ENCODE measurements at places on chromosomes 7 and 10. TPM values are rescaled to one million over a fixed set of nuclear protein-coding genes. Genes with fewer than 3 reads are reported as not detected.

Gene ANXA8
- not detected for total RNA-seq

Gene ABCB1
- 6.1 TPM for total RNA-seq

Gene SYCE1
- not detected for total RNA-seq

Gene NPS
- total RNA-seq = not detected

Gene TAS2R41
- not detected for total RNA-seq

DNA sequence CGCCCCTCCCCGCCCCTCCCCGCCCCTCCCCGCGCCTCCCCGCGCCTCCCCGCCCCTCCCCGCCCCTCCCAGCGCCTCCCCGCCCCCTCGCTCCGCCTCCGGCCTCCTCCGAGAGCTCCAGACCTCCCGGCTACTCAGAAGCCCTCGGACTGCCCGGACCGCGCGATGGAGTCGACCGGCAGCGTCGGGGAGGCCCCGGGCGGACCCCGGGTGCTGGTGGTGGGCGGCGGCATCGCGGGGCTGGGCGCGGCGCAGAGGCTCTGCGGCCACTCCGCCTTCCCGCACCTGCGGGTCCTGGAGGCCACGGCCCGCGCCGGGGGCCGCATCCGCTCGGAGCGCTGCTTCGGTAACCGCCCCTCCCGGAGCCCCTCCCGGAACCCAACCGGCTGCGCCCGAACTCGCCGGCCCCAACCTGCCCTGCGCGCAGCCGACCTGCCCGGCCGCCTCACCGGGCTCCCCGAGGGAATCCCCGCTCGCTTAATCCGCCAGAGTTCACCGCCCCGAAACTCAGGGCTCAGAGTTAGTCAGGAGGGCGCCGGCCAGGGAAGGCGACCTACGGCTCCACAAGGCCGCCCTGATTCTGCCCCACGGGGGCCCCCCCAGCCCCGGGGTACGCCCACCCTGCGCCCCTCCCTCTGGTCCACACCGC is at the start of gene PAOX:
TSS of gene PAOX (plus strand) at position 111 of the 649 bp plus-strand sequence. CDS start at position 166, 55 bp downstream.
- H3K27me3 ChIP-seq = peaks cover 4% of the 10 kb centered on the region
- H3K4me3 ChIP-seq = peak within 1 kb of the TSS; percentile 85
- H3K4me1 ChIP-seq = peaks cover 22% of the 10 kb centered on the region
- no peaks in the 10 kb centered on the region for H3K36me3 ChIP-seq

Gene FKBP9
- total RNA-seq = 78.0 TPM

DNA sequence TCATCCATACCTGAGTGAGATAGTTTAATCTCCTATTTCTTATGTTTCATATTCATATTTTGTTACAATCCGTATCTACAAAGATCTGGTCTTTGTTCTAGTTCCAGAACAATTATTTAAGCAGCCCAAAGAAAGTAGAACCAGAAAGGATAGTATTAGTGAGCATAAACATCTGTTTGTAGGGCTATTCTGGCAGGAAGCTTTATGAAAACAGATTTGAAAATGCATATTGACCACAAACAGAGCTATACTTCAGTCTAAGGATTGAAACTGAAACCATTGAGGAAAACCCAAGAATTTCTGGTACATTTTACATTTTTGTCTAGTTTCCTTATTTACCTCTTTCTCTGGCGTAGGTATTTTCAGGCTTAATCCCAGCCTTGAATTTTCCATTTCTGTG is 28.1 kb downstream of the LRGUK start:
- H3K27ac ChIP-seq = no peak overlapping the region
- H3K36me3 ChIP-seq = no peaks in the 10 kb centered on the region
- no peaks in the 10 kb centered on the region for H3K27me3 ChIP-seq
- no peak for DNase-seq

DNA sequence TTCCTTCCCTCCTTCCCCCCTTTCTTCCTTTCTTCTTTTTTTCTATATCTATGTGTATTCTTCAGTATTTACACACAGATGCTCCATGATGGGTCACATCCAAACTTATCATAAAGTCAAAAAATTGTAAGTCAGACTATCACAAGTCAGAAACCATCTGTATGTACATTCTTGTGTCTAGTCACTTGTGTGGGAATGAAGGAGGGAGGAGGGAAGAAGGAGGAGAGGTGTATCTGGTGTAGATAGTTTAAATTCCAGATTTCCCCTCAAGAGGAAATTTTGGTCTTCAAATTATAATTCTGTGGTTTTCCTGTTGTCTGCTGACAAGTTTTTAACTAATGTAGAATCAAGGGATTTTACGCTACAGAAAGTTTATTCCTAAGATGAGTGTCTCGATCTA is 287.2 kb downstream of the ETV1 start:
- no peak overlapping the region for H3K27ac ChIP-seq
- peaks cover 4% of the 10 kb centered on the region for H3K36me3 ChIP-seq
- no peaks in the 10 kb centered on the region for H3K27me3 ChIP-seq
- no peak for DNase-seq

DNA sequence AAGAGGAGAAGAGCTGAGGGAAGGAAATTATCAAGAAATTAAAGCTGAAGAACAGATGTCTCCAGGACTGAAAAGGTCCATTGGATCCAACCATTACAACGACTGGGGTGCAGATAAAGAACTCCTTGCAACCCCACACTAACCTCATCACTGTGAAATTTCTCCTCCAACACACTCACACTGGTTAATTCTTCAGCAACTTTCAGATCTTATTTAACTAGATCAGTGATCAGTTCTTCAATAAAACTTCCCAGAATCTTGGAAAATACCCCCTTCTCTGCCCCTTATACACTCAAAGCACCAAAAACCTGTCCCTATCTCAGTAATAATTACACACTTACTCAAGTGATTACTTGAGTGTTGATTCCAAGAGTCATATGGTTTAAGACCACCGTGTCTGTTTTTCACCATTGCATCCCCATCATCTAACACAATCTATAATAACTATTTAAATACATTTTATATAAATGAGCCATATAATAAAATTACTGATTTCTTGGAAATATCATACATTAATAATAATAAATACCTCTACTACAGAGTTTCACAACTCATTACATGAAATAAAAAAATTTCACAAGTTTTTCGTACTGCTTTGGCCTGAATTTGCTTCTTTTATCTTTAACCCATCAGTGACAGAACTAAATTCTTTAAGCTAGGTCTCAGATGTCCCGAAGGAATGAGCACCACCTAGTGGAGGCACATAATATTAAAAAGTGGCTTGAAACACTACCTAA is 123.7 kb downstream of the MPP7 start:
- peak; percentile 36 for DNase-seq
- H3K36me3 ChIP-seq = no peaks in the 10 kb centered on the region
- no peaks in the 10 kb centered on the region for H3K27me3 ChIP-seq
- peaks cover 5% of the 10 kb centered on the region for H3K4me1 ChIP-seq

- H3K36me3 ChIP-seq = no peaks in the 10 kb centered on the region
- H3K4me1 ChIP-seq = no peaks in the 10 kb centered on the region
- no peak overlapping the region for H3K4me3 ChIP-seq
- no peak for DNase-seq
- no peak overlapping the region for H3K27ac ChIP-seq
Measured at GRCh38 chr10:60423920-60424319, 34.2 kb upstream of the ANK3 start.

DNA sequence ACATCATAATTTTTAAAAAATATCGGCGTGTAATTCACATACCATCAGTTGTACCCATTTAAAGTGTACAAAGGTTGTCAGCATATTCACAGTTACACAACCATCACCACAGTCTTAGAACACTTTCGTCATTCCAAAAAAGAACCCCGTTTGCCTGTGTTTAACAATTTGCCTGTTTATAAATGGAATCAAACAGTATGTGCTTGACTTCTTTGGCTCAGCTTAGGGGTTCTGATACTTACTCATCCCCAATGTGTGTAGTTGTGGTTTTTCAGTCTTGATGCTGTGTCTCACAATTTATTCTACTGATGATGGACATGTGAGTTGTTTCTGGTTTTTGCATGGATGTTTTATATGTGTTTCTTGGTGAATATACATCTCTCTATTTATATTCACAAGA is 50.0 kb downstream of the PRPF18 start:
- peaks cover 10% of the 10 kb centered on the region for H3K4me1 ChIP-seq
- no peak overlapping the region for H3K27ac ChIP-seq
- H3K27me3 ChIP-seq = no peaks in the 10 kb centered on the region
- H3K36me3 ChIP-seq = peaks cover 30% of the 10 kb centered on the region
- no peak for DNase-seq
- no peak overlapping the region for H3K4me3 ChIP-seq

Gene STEAP2
- 1.6 TPM for total RNA-seq

- H3K4me3 ChIP-seq = no peak overlapping the region
- H3K27ac ChIP-seq = no peak overlapping the region
- H3K4me1 ChIP-seq = peaks cover 61% of the 10 kb centered on the region
Measured at GRCh38 chr10:78288663-78289062, 255.0 kb downstream of the RPS24 start.

DNA sequence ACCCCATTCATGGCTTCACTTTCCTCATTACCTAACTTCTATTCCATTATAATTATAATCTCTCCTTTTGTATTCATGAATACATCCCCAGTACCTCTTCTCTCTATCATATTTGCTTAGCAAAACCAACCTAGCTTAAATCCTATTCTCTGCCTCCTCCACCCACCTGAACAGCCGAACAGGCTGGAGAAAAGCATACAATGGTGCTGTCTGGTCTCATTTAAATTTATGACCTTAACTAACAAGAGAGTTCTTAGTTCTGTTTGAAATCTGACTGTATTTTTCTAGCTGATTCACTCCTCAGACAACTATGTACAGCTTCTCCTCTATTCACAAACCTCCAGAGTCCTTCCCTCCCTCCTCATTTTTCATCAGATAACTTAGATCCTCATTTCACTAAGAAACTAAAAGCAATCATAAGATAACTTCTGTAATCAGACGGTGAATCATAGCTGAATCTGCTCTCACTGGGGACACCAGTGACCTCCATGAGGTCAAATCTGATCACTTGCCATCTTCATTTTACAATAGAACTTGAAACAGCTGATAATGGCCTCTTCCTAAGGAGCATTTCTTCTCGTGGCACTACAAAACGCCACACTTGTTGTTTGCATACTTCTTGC is 233.9 kb upstream of the AOAH start:
- H3K27me3 ChIP-seq = no peaks in the 10 kb centered on the region
- DNase-seq = no peak
- H3K4me3 ChIP-seq = no peak overlapping the region
- peaks cover 2% of the 10 kb centered on the region for H3K36me3 ChIP-seq
- peaks cover 22% of the 10 kb centered on the region for H3K4me1 ChIP-seq
- no peak overlapping the region for H3K27ac ChIP-seq

- H3K4me1 ChIP-seq = peaks cover 15% of the 10 kb centered on the region
- H3K27me3 ChIP-seq = no peaks in the 10 kb centered on the region
- peak overlapping the region; percentile 81 for H3K4me3 ChIP-seq
- H3K27ac ChIP-seq = no peak overlapping the region
Measured at GRCh38 chr10:130191380-130191779, 55.2 kb downstream of the GLRX3 start.

DNA sequence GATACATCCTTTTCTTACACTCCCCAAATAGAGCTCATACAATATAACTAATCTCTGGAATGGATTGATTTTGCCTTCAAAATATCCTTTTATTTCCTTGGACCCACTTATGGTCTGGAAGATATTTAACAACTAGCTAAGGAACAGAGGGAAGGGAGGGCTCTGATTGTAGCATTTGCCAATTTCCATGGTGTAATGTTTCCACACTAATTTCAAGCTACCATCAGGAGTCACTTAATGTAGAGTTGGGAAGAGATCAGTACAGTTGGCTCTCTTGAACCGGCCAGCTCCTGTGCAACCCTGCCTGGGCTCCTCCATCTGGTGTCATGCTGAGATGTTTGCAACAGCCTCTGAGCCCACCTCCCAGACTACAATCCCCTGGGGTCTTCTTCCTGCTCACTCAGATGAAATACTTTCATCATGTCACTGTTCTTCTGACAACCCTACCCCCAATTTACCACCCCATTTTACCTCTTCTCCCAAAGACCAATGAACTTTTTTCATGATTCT is 8.0 kb upstream of the IL6 start:
- no peaks in the 10 kb centered on the region for H3K36me3 ChIP-seq
- no peaks in the 10 kb centered on the region for H3K4me1 ChIP-seq
- no peak overlapping the region for H3K27ac ChIP-seq
- no peak for DNase-seq
- H3K4me3 ChIP-seq = no peak overlapping the region
- H3K27me3 ChIP-seq = no peaks in the 10 kb centered on the region

Gene PITX3
- not detected for total RNA-seq

Gene PHKG1
- 1.7 TPM for total RNA-seq

DNA sequence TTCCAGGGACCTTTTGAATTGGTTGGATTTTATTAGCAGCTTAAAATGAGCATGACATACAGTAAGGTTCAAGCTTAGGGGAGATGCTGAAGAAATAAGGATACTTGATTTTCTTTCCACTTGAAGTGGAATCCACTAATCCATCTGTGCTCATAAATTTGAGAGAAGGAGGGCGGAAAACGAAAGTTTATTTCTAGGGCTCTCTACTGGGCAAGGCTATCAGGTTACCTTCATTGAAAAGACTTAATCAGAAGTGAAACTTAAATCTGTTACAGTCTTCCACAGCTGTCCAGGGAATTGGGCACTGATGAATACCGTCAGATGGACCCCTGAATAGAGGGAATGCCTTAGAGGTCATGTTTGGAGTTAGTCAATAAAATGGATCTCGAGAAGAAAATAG is 21.8 kb downstream of the AUTS2 start:
- no peaks in the 10 kb centered on the region for H3K36me3 ChIP-seq
- H3K4me3 ChIP-seq = no peak overlapping the region
- H3K27me3 ChIP-seq = no peaks in the 10 kb centered on the region
- no peak for DNase-seq
- H3K27ac ChIP-seq = no peak overlapping the region

DNA sequence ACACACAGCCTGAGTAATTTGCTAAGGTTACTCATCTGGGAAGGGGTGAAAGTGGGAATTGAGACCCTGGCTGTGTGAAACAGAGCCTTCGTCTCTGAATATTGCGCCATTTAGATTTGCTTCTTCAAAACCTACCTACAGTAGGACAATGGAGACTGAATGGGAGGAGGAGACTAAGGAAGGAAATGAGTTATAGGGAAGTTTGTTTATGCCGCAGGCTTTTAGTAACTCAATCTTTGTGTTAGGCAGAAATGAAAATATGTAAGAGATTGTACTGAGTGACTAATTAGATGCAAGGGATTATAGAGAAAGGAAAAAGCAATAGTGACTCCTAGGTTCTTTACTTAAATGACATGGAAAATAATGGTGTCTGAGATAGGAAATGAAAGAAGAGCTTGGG is 80.2 kb downstream of the KCND2 start:
- no peak overlapping the region for H3K4me3 ChIP-seq
- H3K27me3 ChIP-seq = no peaks in the 10 kb centered on the region
- no peaks in the 10 kb centered on the region for H3K4me1 ChIP-seq
- no peak overlapping the region for H3K27ac ChIP-seq
- DNase-seq = no peak
- no peaks in the 10 kb centered on the region for H3K36me3 ChIP-seq

- DNase-seq = no peak
- H3K27ac ChIP-seq = no peak overlapping the region
- H3K27me3 ChIP-seq = no peaks in the 10 kb centered on the region
- H3K4me3 ChIP-seq = no peak overlapping the region
Measured at GRCh38 chr10:45052700-45053099, 52.0 kb downstream of the ZNF22 start.

DNA sequence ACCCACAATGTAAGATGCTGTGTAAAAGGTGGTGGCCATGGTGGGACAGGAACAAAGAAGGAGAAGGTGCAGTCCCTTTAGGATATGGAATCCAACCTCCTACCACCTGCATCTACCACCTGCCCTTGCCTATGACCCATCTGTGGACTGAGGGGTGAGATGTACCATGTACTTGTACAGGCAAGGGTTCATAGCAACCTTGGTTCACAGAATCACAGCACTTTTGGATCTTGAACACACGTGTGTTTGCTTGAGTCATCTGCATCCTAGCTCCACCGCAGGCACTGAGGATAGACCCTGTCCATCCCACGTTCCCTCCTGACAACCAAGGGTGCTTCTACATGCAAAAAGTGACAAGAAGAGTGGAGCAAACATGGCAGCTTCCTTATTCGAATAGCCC is 162.3 kb downstream of the GFRA1 start:
- DNase-seq = no peak
- peaks cover 18% of the 10 kb centered on the region for H3K36me3 ChIP-seq
- H3K27ac ChIP-seq = no peak overlapping the region
- H3K4me1 ChIP-seq = peaks cover 15% of the 10 kb centered on the region
- H3K27me3 ChIP-seq = no peaks in the 10 kb centered on the region

Gene PPP1R9A
- 22.7 TPM for total RNA-seq
